ENCODE measurements at places on chromosomes 7 and 10.

DNA sequence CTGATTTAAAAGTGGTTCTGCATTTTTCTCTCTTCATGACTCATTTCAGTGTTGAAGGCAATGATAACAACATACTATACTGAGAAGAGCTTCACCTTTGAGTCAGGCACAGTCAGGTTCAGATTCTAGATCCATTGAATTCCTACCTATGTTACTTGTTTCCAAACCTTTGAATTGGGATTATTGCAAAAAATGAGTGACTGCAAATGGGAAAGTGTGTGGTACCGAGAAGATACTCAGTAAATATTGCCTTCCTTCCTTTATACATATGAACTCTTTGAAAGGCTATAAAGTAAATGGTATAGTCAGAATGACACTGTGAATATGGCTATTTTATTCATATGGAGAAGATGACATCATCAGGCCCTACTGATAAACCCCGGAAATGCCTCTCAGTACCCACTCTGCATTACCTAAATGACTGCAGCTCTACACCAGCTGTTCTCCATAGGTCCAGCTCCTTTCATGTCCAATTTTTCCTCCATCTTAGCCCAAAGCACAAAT lies 66.7 kb upstream of the FGL2 start:
- DNase-seq = peak; percentile 49

- no peak for DNase-seq
Measured at GRCh38 chr10:114073395-114074186, 29.9 kb downstream of the ADRB1 start.

GRCh38 chr10:80277567-80278250 lies 11.7 kb downstream of the MAT1A start:
- DNase-seq = no peak

GRCh38 chr7:74015670-74016069 lies 12.3 kb upstream of the ELN start:
- DNase-seq = no peak

DNA sequence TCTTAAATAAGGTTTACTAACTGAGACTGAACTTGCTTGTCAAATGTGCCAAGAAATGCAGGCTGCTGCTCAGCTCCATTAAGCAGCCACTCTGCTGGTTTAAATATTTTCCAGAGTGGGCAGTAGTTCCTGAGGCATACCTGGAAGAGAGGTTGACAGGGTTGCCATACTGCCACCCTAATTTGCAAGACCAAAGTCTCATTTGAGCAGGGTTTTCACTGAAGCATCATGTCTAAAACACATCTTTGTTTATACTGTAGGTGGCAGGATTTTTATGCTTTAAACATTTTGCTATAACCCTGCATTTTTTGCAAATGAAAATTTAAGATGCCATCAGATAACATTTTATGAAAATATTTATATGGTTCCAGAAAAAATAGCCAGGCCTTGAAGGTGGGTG lies 618.0 kb upstream of the LRRTM3 start:
- no peak for DNase-seq

Data from fibroblast of lung (primary cell).